ENCODE measurements at places on chromosomes 13 and 19. TPM values are rescaled to one million over a fixed set of nuclear protein-coding genes. Genes with fewer than 3 reads are reported as not detected.

- DNase-seq, result no peak
Measured at GRCh38 chr13:38883783-38884182, 106.8 kb downstream of the STOML3 start.

GRCh38 chr19:12692960-12693359 is 3.5 kb downstream of the FBXW9 start:
- no peak for DNase-seq

Gene SEMA6B
- polyA plus RNA-seq, result 1.6 TPM

- DNase-seq, result no peak
Measured at GRCh38 chr13:43269037-43269481, 245.7 kb downstream of the DNAJC15 start.

Gene ZNF383
- polyA plus RNA-seq, result 3.5 TPM

Gene CGB3
- not detected for polyA plus RNA-seq

- no peak for DNase-seq
Measured at GRCh38 chr13:97648171-97648880, 214.4 kb downstream of the RAP2A start.

Gene MAST3
- 38.1 TPM for polyA plus RNA-seq

Gene CCNA1
- 0.11 TPM for polyA plus RNA-seq

Gene ATP4B
- polyA plus RNA-seq, result not detected

Gene SBK2
- not detected for polyA plus RNA-seq

GRCh38 chr13:30906411-30907051 is 460 bp downstream of the MEDAG start:
- DNase-seq, result no peak

DNA sequence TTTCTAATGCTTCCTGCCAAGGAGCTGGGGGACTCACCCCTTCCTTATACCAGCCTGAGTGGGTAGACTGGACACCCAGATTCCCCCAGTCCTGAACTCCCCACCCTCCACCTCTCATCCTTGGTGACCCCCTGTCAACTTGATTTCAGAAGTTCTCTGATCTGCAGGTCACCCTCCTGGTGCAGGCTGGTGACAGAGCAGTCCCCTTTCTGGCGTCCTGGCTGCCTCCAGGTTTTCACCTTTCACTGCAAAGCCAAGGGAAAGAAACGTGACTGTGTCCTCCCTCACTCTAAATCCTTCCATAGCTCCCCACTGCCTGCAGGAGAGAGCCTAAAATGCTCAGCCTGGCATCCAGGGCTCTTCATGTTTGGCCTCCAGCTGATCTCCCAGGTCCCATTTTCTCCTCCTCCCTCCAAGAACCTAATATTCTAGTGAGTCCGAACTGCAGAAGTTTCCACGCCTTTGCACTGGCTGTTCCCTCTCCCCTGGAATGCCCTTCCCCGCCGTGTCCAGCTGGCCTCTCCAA is 4.1 kb upstream of the MATK start:
- no peak for DNase-seq

DNA sequence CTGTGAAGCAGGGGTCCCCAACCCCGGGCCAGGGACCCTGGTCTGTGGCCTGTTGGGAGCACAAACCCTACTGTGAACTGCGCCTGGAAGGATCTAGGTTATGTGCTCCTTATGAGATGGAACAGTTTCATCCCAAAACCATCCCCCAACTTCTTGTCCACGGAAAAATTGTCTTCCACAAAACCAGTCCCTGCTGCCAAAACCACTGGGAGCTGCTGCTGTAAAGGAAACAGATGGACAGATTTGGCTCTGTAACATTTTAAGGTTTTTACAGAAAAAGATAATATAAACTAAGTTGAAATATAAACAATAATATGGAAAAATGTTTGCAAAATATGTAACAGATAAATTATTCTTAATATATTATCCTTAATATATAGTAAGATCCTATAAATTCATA is 73.7 kb downstream of the COG6 start:
- DNase-seq, result no peak

DNA sequence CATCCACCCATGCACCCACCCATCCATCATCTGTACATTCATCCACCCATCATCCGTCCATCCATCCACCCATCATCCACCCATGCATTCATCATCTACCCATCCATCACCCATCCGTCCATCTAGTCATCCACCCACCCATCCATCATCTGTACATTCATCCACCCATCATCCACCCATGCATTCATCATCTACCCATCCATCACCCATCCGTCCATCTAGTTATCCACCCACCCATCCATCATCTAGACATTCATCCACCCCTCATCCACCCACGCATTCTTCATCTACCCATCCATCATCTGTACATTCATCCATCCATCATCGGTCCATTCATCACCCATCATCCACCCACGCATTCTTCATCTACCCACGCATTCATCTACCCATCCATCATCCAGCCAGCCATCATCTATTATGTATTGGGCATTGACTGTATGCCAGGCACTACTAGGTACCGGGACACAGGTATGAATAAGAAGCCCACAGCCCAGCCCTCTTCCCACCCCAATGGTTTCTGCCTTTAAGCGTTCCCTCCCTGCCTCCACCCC is 16.7 kb upstream of the GALP start:
- no peak for DNase-seq

- DNase-seq, result no peak
Measured at GRCh38 chr19:10001899-10002298, 8.4 kb downstream of the COL5A3 start.

DNA sequence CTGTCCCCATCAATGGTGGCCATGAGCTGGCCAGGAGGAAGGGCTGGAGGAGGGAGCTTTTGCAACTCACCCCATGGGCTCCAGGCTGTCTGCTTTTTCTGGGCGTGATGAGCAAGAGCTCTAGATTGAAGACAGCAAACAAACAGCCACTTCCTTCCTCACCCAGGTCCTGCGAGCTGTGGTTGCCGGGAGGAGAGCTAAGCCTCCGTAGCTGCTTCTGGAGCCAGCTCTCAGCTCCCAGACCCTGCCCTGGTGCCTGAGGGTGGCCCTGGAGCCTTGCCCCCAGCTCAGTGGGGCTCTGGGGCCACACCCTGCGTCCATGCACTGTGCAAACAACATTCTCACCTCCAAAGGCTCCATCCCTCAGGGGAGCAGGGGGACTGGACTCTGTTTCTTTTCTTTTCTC is 6.2 kb downstream of the MYO1F start:
- DNase-seq, result peak; percentile 88

- peak; percentile 99 for DNase-seq
Measured at GRCh38 chr19:13986348-13986904, 19.7 kb downstream of the RFX1 start.

- no peak for DNase-seq
Measured at GRCh38 chr13:74068471-74068870, 65.7 kb downstream of the KLF12 start.

DNA sequence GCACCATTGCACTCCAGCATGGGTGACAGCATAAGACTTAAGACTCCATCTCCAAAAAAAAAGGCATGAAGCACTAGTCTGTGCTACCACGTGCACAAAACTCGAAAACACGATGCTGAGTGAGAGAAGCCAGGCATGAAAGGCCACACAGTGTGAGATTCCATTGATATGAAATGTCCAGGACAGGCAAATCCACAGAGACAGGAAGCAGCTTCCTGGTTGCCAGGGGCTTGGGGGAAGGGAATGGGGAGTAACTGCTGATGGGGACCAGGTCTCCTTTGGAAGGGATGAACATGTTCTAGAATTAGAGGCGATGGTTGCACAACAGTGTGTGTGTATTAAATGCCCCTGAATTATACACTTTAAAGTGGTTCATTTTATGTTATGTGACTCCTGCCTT is 15.9 kb upstream of the JUND start:
- no peak for DNase-seq

GRCh38 chr13:74148352-74148751 is 14.1 kb upstream of the KLF12 start:
- no peak for DNase-seq

DNA sequence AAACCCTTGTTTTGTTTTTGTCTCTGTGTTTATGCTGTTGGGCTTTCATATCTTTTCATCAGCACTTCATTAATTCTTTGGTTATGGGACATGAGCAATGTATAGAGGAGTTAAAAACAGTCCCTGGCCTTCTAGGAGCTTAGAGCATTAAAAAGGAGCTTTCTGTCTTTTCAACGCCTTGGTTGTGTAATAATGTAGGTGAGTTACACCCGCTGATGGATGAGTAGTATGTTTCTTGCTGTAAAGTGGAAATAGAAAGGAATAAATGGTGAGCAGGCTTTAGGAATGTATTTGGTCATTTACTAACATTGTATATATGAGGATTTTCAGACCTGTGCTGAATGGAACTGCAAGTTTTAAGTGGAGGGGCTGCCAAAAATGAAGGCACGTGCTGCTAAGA is 121.5 kb upstream of the RNF113B start:
- no peak for DNase-seq

GRCh38 chr13:96672016-96672415 is 322.3 kb downstream of the OXGR1 start:
- no peak for DNase-seq

- no peak for DNase-seq
Measured at GRCh38 chr13:32829676-32830335, 186.4 kb upstream of the KL start.

Gene FXYD1
- polyA plus RNA-seq, result not detected

GRCh38 chr13:110419381-110419791 is 112.3 kb downstream of the COL4A2 start:
- DNase-seq, result no peak

DNA sequence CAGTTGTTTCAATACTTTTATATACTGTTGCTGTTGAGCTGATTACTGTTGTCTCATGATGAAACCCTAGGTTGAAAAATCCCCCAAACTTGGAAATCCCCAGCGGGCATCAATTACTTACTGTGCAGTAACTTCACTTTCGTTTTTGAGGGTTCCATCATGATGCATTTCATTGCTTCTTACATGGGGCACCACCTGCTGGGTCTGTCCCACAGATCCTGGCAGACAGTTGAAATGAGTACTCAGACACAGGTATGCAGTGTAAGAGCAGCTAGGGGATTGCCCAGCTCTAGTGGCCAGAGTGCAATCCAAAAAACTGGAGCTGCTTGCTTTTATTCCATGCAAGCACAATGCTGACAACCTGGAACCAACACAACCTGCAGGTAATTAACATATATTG is 132.5 kb upstream of the ZNF91 start:
- DNase-seq, result no peak

DNA sequence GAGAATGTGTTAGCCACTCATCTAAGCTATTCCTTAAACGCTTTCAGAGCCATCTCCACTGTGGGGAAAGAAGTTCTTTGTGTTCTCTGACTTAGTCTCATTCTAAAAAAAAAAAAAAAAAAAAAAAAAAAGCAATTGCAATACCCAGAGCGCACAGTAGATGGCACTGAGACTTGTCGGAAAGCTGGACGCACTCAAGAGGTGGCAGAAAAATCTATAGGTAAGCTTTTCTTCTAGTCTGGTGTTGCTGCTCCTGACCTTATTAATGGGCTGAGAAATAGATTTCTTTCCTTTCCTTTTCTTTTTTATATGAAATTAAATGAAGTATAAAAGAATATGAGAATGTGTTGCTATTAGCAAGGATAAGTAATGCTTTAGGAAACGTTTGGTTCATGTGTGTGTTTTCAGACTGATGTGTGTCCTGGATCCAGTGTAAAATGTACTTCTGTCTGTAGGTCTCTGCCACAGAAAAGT is 4.7 kb upstream of the GJB2 start:
- DNase-seq, result peak; percentile 53

- no peak for DNase-seq
Measured at GRCh38 chr19:54429176-54429495, 13.9 kb downstream of the TTYH1 start.

DNA sequence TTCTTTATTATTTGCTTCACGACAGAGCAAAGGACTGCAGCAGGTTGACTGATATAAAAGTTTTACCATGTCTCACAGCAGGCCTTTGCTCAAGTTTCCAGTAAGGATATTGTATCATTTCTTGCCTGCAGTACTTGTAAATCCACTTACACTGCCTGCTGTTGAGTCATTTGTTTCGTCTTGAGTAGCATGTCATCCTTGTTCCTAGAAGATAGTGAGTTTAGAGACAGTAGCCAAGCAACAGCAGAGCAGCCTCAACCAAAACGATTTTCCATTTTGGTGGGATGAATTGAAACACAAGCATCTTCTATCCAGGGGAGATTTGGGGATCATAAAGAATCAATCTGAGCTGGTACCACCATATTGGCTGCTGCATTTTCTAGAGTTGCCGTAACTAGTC is 24.0 kb upstream of the ALOX5AP start:
- peak; percentile 69 for DNase-seq

Gene CNN1
- polyA plus RNA-seq, result not detected

- DNase-seq, result no peak
Measured at GRCh38 chr13:93375491-93375890, 148.9 kb downstream of the GPC6 start.

GRCh38 chr19:33167438-33167837 is 26.7 kb upstream of the LRP3 start:
- no peak for DNase-seq

Gene PPM1N
- 4.3 TPM for polyA plus RNA-seq

DNA sequence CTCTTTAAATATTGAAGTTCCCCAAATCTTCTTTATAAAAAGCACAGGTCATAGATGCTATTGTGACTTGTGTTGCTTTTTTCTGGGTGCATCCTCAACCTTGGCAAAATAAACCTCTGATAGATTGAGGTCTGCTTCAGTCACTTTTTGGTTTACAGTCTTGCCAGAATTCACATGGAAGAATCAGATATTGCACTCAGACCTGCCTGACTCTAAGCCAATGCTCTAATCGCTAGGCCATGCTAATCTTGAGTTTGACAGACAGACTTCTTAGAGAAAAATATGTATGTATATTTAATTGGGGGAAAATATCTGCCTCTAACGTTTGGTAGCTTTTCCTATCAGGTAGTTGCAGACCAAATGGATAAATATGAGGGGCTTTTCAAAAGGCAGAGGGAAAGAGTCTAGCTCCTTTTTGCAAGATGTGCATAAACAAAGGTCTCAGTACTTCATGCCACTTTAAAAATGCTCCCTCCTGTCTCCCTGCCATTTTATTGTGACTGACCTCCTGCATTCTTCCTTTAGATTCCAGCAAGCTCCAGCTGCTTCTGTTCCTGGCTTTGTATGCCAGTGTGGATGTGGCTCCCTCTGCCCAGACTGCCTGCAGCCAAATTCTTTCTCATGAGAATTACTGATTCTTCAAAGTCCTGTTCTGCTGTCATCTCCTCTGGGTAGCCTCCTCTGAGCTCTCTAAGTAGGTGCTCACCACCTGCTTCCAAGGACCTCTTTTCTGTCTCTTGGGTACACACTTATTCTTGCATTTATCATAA is 42.4 kb upstream of the RFC3 start:
- no peak for DNase-seq

- no peak for DNase-seq
Measured at GRCh38 chr19:42488783-42489521, 39.3 kb downstream of the CEACAM1 start.

DNA sequence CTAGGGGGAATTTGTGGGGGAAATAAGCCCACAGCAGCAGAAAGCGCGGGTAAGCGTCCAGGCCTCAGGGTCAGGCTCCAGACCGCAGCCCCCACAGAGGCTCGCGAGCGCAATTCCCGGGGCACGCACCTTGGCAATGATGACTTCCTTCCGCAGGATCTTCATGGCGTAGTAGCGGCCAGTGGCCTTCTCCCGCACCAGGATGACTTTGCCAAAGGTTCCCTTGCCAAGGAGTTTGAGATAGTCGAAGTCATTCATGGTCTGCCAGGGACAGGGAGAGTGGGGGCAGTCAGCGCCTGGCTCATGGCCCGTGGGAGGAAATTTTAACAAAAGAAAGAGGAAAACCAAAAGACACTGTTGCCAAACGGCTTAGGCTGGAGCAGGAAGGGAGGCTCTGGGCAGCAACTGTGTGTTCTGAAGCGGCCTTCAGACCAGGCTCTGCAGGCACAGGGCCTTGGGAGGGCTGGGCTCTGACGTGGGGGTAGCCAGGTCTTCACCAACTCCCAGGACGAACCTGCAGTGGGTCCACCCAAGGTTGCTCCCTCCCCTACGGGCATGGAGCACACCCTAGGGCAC is 15.4 kb upstream of the CCNP start:
- no peak for DNase-seq

GRCh38 chr13:71979616-71980015 is 112.6 kb upstream of the DACH1 start:
- DNase-seq, result no peak
